A673 (cell line): ENCODE measurements at places on chromosomes 5 and 9.

GRCh38 chr5:14560091-14560595 is 21.4 kb upstream of the OTULINL start:
- no peak for DNase-seq

DNA sequence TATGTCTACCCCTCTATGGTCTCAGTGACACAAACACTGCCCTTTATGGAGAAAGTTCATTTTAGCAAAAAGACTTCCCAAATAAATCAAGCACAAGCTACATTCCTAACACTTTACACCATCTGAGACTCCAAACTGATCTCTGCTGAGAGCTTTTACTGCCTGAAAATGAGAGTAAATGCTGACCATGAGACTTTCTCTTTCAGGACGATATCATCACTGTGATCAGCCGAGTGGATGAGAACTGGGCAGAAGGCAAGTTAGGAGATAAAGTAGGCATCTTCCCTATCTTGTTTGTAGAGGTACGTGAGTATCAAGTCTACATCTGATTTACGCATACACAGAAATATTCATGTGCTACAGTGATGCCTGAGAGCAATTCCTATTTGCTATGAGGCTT is 67.5 kb downstream of the SH3RF2 start:
- peak; percentile 54 for DNase-seq

GRCh38 chr5:95924720-95925377 is 36.8 kb downstream of the ELL2 start:
- no peak for DNase-seq

DNA sequence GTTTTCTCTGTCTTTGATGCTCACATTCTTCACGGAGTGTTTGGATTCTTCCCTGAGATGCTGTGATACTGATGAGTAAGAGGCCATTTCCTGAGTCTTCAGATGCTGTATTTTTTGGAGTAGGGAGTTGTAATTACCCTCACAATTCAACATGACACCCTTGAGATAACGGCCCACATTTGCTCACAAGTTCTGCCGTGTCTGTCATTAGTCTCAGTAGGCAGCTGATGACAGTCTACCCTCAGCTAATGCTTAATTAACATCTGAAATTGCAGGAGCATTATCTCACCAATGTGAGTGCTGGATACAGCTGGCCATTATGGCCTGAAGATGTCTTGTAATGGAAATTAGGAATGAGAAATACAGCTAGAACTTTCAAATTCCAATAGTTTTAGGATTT is 307.1 kb upstream of the ADCY2 start:
- DNase-seq: no peak

GRCh38 chr5:35092703-35093102 is 45.0 kb upstream of the AGXT2 start:
- no peak for DNase-seq

GRCh38 chr5:144151026-144151425 is 19.4 kb downstream of the YIPF5 start:
- no peak for DNase-seq

- no peak for DNase-seq
Observed at GRCh38 chr5:175847503-175847902, 23.9 kb upstream of the CPLX2 start.

GRCh38 chr5:145619806-145620310 is 215.3 kb downstream of the PRELID2 start:
- DNase-seq: no peak

- DNase-seq: no peak
Observed at GRCh38 chr5:4313138-4313537, 717.5 kb downstream of the IRX1 start.

DNA sequence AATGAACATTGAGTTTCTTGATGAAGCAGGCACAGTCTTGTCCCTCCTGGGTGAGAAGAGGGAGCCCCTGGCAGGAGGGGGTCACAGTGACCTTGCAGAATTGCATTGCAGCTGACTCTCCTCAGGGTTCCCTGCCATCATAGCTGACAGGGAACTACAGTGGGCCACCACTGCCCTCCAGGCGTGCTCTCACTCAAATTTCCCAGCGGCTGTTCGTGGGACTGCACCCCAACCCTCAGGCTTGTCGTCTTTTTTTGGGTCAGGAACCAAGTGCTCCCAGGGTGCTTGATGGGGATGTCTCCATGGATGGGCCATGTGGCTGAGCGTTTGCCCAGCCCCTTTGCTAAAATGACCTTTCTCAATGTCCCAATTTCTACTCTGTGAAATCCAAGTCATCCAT is 215.8 kb downstream of the MELK start:
- DNase-seq: no peak

- DNase-seq: no peak
Observed at GRCh38 chr9:136882109-136882946, 4.0 kb upstream of the TRAF2 start.
